ENCODE measurements at places on chromosomes 16 and 17.

GRCh38 chr16:85955566-85955965, 56.6 kb downstream of the IRF8 start:
- no peak for DNase-seq

DNA sequence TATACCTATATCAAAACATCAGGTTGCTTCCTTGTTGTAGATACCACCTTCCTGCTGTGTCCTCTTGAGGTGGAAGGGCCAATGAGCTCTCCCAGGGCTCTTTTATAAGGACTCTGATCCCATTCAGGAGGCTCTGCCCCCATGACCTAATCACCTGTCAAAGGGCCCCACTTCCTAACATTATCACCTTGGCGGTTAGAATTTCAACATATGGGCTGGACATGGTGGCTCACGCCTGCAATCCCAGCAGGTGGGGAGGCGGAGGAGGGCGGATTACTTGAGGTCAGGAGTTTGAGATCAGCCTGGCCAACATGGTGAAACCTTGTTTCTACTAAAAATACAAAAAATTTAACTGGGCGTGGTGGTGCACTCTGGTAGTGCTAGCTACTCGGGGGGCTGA, 86.4 kb downstream of the HAPSTR1 start:
- no peak for DNase-seq

DNA sequence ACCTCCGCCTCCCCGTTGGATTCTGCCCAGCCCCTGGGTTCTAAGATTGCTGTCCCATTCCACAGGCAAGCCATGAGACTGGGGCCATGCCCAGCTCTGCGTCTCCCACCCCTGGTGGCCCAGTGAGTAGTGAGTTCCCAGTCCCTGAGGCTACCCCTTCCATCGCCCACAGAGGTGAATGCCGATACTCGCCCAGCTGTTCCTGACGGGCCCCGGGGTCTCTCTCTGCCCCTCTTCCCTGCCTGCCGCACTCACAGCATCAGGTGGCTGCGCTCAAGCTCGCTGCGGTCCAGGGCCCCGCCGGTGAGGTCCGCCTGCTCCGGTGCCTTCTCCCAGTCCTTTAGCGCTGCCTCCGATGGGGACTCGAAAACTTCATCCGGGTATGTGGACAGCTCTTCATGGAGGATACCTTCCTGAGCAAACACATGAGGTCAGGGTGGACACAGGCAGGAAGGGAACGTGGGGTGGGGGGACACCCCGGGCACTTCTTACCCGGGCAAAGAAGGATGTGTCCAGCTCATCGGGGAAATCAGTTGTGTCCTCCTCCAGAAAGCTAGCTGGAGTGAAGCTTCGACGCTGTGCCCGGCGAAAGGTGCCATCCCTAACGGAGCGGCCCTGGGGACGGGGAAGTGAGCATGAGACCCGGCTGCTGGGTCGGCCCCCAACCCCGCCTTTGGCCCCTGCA, 8.8 kb downstream of the SNRNP25 start:
- no peak for DNase-seq

- DNase-seq: no peak
These were observed 57.6 kb downstream of the YPEL2 start for GRCh38 chr17:59389066-59389465.

- no peak for DNase-seq
These were observed 34.3 kb upstream of the PRSS54 start for GRCh38 chr16:58329135-58329534.

DNA sequence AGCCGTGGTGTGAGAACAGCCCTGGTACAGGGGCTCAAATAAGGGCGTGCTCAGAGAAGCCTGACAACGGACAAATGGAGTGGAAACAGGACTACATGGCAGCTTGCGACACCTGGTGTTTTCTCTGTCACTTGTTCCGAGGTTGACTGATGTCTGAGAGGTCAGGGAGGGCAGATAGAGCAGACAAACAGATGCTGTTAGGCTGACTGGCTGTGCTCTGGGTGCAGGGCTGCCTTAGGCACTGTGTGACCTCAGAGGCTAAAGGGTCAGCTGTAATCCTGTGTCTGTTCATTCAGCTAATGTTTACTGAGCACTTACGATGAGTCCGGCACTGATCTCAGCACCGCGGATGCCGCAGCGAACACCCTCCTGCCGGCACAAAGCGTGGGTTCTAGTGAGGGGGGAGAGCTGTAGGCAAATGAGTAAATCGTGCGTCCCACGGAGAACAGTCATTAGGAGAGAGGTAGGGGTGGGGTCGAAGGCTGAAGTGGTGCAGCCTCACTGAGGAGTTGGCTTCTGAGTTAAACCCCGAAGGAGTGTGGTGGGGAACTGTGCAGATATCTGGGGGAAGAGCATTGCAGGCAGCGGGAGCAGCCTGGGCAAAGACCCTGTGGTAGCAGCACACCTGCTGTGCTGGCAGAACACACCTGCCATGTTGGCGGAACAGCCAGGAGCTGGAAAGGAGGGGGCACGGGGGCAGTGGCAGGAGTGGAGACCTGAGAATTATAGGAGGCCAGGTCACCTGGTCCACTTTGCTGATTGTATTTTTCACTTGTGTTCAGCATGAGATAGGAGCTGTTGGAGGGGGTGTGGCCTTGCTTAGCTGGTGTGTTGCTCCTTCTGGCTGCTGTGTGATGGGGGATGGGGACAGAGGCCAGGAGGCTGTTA, 35.0 kb downstream of the GPT2 start:
- no peak for DNase-seq

GRCh38 chr17:71516149-71516548, 604.7 kb upstream of the SOX9 start:
- DNase-seq: no peak

DNA sequence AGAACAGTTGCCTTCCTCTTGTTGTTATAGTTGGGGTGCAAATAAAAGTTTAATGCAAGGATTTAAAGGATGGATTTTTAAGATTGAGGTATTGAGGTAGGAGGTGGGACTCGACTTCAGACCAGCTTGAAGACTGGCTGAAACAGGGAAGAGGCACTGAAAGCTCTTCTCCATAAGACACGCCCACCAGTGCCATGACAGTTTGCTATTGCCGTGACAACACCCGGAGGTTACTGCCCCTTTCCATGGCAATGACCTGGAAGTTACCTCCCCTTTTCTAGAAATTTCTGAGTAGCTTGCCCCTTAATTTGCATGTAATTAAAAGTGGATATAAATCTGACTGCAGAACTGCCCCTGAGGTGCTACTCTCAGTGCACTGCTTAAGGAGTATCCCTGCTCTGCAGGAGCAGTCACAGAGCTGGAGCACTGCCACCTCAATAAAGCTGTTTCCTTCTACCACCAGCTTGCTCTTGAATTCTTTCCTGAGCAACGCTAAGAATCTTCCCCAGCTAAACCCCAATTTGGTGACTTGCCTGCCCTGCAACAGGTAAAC, 122.6 kb downstream of the SHISA6 start:
- DNase-seq: no peak

DNA sequence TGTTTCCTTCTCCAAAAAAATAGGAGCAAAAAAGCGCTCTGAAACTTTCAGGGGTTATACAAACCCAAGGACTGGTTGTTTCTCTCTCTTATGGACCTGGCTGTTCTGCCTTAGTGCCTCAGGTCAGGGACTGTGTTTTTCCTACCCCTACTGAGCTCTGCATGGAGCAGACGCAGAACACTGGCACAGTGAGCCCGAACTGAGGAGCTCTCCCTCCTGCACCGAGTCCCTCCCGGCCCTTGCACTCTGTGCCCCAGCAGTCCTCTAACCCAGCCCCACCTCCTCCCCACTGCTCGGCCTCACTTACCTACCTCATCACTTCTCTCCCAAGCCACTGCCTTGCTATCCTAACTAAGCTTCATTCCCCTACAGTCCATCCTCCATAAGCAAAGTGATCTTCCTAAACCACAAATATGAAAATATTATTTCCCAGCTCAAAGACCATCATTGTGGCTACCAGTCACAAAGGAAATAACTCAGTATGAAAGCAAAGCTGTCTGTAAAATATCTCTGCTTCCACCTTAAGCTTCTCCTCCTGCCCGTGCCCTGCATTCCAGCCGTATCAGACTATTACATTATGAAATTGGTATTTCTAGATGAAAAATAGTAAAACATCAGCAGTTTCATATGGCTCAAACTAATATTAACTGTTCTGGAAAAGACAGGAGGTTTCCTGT, 13.6 kb downstream of the MEIOB start:
- DNase-seq: no peak

DNA sequence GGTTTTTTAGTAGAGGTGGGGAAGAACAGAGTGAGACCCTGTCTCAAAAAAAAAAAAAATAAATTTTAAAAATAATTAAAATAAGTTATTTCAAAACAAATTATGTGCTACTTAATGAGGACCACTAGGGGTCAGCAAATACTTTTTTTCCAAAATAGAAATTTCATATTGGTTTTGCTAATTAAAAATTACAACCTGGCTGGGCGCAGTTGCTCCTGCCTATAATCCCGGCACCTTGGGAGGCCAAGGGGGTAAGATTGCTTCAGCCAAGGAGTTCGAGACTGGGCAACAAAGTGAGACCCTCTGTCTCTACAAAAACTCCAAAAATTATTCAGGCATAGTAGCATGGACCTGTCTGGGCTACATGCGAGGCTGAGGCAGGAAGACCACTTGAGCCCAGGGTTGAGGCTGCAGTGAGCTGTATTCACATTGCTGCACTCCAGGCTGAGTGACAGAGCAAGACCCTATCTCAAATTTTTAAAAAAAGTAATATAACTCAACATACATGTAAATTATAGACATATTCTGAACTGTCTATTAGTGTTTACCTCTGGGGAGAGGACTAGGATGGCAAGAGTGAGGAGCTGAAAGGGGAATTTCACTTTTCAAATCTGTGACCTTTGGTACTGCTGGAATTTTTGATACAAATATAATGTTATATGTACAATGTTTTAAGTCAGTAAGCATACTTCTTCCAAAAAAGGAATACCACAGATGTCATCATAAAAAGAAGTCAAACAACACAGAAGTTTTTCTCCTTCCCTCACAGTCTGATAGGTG, 8.1 kb downstream of the MEIOB start:
- DNase-seq: no peak

GRCh38 chr17:9361188-9361955, 214.2 kb downstream of the STX8 start:
- DNase-seq: no peak

GRCh38 chr17:4607261-4607741, 23.0 kb downstream of the SMTNL2 start:
- no peak for DNase-seq

DNA sequence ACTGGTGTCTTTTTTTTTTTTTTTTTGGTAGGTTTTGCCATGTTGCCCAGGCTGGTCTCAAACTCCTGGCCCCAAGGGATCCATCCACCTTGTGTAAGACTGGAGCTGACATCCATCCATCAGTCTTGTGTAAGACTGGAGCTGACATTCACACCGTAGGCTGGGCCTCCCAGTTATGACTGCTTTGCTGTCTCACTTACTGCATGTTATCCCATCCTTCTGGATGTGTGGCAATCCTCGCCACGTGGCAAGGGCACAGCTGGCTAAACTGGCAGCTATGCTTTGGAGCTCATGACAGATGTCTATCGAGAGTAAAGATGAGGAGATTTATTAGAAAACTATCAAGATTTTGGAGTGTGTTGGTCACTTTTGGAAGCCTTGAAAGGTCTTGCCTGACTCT, 115.1 kb downstream of the ABCA8 start:
- no peak for DNase-seq

DNA sequence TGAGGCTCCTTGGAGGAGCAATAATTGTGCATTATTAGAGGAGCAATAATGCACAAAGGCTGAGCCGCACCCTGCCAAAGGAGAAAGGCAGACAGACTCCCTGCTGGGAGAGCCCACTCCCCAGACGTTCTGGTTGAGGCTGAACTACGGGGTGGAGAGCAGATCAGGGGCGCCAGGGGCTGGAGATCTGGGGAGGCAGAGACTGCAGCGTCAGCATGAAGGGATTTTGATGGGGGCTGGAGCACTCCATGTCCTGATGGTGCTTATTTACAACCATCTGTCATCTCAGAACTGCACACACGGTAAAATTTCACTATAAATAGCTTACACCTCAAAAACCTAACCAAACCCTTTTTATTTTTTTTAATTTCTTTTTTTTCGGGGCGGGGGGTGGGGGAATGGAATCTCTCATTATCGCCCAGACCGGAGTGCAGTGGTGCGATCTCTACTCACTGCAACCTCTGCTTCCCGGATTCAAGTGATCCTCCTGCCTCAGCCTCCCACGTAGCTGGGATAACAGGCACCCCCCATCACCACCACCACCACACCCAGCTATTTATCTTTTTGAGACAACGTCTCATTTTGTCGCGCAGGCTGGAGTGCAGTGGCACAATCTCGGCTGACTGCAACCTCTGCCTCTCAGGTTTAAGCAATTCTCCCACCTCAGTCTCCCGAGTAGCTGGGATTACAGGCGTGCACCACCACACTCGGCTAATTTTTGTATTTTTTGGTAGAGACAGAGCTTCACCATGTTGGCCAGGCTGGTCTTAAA, 4.3 kb upstream of the C16orf95 start:
- DNase-seq: no peak

GRCh38 chr17:42203354-42203753, 9.1 kb upstream of the GHDC start:
- DNase-seq: no peak

DNA sequence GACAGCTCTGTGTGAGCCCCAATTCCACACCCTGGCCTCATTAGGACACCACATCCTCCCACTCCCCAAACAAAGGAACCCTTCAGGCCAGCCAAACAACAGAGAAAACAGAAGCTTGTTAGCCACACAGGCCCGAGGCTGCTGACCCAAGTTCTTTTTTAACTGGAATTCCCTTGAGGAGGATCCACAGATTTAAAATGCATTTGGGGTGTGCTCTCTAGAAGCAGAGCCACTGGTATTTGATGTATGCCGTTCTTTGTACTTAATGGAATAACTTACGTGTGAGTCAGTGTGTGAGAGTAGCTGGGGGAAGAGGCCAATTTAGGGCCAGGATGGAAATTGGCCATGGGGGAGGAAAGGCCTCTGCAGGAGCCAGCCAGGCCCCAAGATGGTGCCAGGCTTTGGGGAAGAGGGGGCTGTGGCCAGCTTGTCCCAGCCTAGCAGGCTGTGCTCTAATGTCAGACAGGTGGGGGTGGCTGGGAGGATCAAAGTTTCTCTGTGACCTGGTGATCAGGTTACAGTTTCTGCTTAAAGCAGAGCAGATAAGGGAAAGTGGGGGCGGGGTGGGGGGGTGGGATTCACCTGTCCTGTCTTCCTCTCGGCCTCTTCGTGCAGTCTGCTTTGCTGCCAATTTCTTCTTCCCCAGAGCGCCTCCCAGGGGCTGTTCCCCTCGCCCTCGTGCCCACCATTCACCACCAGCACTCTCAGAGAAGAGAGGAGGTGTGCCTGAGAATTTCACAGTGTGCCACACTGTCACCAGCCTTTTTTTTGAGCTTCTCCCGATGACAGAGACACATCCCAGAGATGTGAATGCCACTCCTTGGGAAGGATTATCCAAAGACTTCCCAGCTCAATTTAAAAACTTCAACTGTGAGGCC, 50.8 kb downstream of the TOM1L2 start:
- DNase-seq: no peak

DNA sequence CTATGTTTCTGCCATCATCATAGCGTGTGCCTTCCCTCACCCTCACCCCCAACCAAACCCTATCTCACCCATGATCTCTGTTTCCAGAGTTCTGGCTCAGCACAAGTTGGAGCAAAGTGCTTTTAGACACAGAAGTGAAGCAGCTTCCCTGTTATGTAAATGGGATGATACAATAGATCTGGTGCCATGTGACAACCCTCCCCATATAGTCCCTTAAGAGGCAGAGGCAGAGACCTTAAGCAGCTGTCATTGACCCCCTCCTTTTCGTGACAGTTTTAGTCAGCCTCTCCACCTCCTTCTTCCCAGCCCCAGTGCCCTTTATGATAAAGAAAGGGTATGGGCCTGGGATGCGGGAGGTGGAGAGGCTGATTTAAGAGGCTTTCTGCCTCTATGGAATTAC, 40.3 kb upstream of the MED13 start:
- no peak for DNase-seq
